ENCODE measurements at places on chromosomes 4 and X.
A peak's percentile ranks its signal among the peaks of the same experiment; 100 is the strongest.

- no peak for DNase-seq
Observed at GRCh38 chrX:151359931-151360871, 36.8 kb upstream of the VMA21 start.

GRCh38 chr4:123870216-123870876 is 473.8 kb downstream of the SPRY1 start:
- no peak for DNase-seq

- DNase-seq, result no peak
Observed at GRCh38 chr4:70678383-70678999, 9.8 kb upstream of the UTP3 start.

DNA sequence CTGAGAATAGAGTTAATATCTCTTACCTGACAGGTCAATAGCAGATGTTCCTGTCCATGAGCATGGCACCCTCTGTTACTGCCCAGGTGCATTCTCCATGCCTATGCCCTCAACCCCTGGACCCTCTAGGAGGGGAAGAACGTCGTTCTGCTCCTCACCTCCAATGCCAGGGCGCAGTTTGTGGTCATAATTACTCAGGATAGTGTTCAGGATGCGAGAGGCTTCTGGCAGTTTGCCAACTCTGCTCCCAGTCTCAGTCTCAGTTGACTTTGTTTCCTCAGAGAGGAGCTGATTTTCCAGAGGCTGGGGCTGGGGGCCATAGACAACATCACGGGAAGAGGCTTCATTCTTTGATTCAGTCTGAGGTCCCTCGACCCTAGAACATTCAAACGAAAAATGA is 4.4 kb downstream of the GABRE start:
- no peak for DNase-seq

GRCh38 chr4:159232465-159233106 is 129.7 kb downstream of the RAPGEF2 start:
- no peak for DNase-seq

DNA sequence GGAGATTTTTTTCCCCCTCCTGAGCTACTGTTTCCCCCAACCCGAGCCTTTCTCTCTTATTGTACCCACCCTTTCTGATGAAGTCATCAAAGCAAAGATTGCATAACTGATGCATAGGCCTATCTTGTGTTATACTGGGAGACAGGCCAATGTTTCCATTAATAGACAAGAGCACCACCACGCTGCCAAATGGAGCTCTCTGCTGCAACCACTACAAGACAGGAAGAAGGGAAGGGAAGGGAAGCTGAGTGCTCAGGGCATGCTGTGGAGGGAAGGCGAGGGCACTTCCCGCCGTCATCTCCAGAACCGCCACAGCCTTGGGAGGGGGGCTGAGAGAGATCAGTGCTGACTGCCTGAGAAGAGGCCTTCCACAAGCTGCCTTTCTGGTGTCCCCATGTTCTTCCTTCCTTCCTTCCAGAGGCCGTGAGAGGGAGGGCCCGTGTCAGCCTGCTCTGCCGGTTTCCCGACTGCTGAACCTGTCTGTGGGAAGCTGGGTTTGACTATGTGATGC is 75.0 kb downstream of the MGST2 start:
- peak; percentile 60 for DNase-seq

GRCh38 chrX:153719238-153719637 is 4.9 kb downstream of the BCAP31 start:
- DNase-seq, result no peak

DNA sequence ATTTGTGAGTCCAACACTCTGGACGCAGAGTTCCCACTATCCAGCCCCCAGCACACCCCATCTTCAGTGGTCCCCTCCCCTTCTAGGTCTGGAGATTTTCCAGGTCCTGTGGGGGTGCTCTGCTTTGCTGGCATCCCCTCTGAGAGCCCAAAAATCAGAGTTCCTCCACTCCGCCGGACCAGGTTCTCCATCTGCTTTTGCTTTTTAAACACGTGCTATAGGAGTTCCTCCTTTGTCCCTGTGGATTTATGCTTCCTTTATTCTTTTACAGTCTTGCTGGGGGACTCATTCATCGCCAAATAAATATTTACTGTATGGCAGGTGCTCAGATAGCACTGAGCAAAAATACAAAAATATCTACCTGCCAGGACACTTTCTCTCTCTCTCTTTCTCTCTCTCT is 324.7 kb downstream of the STK32B start:
- DNase-seq, result no peak

DNA sequence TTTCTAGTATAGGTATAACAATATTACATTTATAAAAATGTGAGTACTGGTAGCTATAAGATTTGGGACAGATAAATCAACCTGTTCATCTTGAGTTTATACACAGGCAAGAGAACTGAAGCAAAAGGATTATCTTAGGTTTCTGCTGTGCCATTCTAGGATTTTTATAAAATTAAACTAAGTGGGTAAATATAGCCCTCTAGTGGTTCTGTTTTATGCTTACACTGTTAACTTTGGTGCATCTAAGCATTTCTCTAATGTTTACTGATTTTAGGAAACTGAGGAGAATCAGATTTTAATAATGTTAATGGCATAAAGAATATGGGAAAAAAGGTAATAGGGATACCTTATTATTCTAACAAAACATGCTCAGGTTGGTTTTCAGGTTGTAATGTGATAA is 1.1 kb upstream of the RRH start:
- DNase-seq, result no peak

DNA sequence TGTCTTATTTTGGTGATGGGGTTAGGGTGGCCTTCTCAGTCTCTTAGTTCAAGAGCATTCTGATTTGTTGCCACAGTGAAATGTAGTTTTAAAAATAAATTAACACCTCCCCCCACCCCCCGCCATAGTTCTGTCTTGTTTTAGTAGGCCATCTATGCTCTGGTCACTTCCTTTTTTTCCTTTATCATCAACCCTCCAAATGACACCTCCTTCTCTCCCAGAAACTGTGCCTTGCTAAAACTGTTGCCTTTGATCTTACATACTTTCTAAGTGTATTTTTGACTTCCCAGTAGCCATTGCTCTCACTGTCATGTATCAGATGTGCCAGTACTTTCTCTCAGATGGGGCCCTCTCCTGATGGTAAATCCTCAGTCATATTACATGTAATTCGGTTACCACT is 14.5 kb upstream of the NDUFC1 start:
- no peak for DNase-seq

- no peak for DNase-seq
Observed at GRCh38 chr4:2619459-2619858, 83.0 kb downstream of the FAM193A start.

DNA sequence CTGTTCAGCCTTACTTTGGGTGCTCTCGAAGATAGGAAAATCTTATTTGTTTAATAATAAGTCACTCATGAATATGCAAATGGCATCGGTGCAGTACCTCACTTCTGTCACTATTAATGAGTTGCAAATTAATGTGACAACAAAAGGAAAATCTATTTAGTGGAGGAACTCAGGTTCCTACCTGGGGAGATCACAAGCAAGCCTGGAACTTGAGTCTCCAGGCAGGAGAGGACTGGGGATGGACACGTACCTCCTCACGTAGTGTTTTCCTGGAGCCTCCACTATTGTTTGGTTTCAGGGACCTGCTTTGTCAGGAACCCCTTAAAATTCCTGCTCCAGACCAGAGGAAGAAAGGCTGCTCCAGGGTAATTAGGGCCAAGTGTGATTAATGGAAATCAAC is 82.1 kb downstream of the BCOR start:
- no peak for DNase-seq

DNA sequence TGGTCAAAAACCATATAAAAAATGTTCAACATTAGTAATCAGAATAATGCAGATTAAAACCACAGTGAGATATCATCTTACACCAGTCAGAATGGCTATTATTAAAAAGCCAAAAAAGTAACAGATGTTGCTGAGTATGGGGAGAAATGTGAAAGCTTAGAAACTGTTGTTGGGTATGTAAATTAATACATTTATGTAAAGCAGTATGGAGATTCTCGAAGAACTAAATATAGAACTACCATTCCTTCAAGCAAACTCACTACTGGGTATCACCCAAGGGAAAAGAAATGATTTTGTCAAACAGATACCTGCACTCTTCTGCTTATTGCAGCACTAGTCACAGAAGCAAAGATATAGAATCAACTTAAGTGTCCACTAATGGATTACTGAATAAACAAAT is 576.4 kb upstream of the EPHA5 start:
- DNase-seq, result no peak

- no peak for DNase-seq
Observed at GRCh38 chr4:146212781-146213180, 1.6 kb upstream of the REELD1 start.

DNA sequence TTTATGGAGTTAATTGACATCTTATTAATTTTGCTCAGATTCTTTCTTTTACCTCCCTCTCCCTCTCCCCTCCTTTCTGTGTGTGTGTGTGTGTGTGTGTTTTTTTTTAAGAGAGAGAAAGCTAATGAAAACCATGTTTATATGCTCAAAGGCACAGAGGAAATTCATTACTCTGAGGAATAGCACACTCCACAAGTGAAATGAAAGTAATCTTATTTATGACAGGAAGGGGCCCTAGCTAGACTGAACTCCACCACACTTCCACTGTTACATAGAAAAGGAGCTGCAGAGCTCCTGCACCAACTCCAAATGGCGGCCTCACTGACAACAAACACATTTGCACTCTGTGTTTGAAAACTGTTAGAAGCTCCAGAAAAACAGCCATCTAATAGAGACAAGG is 150.6 kb downstream of the RASL11B start:
- DNase-seq, result no peak

DNA sequence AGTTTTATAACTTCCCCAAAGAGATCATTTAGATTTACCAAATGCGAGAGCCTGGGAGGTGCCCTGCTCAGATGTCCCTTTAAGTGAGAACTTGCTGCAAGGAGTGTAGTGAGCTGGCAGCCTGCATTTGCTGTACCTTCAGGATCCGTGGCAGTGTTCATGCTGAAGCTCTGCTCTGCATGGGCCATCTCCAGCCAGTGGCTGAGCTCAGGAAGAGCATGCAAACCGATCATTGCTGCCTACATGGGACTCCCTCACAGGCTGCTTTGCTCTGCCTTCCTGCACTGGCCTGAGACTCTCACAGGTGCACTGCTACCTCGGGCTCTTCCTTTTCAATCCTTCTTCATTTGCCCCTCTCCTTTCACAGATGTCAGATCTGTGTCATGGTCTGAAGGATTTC is 152.0 kb upstream of the SFRP2 start:
- no peak for DNase-seq

DNA sequence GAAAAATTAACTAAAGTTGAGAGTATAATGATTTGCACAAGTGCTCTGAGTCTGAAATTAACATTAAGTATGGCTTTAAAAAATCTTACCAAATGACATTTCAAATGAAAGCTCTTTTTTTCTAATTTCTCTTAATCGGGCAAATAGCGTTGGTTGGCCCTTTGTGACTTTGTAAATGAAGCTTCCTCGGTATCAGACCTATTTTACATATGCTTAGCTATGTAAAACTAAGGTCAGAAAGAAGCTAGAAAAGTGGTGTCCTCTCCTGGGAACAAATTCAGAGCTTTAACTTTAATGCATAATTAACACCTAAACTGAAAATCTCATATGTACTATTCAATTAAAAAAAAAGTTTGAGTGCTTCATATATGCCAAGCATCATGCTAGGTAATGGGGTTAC is 62.7 kb downstream of the N4BP2 start:
- DNase-seq, result no peak

DNA sequence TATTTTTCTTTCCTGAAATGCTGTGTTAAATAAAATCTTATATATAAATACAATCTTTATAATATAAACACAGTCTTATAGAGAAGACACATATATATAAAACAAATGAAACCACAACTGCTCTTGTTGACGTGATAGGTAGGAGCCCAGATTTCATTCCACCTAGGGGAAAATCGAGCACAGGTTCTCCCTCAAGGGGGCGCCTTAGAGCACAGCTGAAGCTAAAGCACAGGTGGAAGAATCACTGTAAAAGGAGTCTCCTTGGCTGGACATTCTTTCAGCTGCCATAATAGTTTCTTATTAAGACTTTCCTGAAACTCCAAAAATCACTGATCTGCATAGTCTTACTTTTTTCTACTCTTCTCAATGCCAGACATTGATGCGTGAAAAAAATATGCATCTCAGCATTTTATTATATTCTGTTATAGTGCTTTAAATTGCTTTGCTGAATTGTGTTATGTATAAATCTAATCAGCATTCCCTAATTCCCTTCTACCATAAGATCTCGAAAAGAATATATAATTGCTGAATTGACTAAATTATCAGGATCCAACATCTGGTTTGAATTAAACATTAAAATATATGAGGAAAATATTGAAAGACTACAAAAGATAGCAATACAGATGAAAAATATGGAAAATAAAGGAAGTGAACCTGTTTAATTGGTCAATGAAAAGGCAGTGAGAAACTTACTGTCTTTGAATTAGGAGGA is 25.5 kb upstream of the RXFP1 start:
- DNase-seq, result peak; percentile 20

DNA sequence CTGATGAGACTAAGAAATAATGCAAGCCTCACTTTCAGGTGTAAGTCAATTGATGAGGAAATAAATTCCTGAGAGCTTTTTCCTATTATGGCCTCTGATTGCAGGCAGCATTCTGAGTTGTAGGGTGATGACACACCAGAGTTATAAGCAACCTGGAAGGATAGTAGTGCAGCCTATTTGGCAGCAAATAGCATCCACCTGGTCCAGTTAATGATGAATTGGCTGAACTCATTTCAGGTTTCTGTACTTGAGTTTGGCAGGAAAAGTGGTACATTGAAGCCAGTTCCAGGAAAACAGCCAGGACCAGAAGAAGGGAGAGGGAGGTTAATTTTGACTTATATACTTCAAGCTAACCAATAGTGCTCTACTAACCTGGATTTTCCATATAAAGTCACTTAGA is 316.8 kb downstream of the NAF1 start:
- no peak for DNase-seq

- DNase-seq, result no peak
Observed at GRCh38 chr4:41069257-41069656, 145.1 kb downstream of the APBB2 start.

- no peak for DNase-seq
Observed at GRCh38 chr4:38099908-38100407, 139.8 kb downstream of the PTTG2 start.

DNA sequence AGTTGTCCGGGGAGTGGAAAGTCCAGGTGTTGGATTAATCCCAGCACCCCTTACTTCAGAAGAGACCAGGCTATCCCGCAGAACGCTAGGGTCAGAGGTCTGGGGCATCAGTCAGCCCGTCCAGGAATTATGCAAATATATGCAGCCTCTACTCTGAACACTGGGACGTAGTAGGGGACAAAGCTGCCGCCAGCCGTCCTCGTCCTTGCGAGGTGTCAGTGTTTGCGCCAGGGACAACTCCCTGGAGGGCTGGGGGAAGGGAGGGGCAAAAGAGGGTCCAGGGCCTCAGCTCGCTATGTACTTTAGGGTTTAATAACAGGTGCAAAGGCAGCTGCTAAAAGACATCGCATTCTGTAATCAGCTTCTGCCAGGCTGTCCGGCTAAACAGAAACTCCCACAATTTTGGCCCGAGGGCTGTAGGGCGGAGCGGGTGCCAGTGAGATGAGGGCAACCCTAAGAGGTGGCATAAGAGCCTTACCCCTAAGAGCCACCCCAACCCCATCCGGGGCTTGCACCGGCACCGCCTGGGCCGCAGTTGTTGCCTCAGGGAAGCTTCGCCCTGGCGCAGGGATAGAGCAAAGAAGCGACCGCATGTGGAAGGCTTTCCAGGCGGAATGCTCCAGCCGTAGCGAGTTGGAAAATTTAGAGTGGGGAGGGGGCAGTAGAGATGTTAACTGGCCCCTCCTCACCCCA is 8.4 kb downstream of the HAND2 start:
- peak; percentile 63 for DNase-seq

GRCh38 chr4:103425406-103425805 is 227.3 kb upstream of the CENPE start:
- DNase-seq, result no peak

Measured in left ventricle myocardium inferior (tissue), 1 donor.